ENCODE measurements at places on chromosomes 1 and 21. TPM values are rescaled to one million over a fixed set of nuclear protein-coding genes. Genes with fewer than 3 reads are reported as not detected.

DNA sequence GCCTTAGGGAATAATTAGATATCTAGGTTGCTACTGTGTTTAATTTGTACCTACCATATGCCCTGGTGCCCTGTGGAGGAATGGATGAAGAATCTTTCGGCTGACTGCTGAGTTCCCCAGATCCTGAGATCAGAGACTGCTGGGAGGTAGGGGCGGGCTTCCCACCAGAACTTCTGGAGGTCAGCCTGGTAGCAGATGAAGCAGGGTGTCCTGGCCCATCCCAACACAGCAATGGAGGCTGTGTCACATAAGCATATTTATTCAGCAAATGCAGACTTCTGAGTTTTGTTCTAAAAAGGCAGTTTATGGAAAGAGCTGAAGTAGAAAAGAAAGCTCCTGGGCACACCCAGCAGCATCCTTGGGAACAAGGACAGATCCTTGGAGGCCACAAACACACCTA lies 74.0 kb downstream of the KRTAP19-8 start:
- no peak for DNase-seq
- H3K4me1 ChIP-seq, result no peaks in the 10 kb centered on the region
- no peak overlapping the region for H3K27ac ChIP-seq
- no peaks in the 10 kb centered on the region for H3K27me3 ChIP-seq
- no peaks in the 10 kb centered on the region for H3K36me3 ChIP-seq
- no peak overlapping the region for H3K4me3 ChIP-seq

Gene S100A9
- 10.2 TPM for total RNA-seq

DNA sequence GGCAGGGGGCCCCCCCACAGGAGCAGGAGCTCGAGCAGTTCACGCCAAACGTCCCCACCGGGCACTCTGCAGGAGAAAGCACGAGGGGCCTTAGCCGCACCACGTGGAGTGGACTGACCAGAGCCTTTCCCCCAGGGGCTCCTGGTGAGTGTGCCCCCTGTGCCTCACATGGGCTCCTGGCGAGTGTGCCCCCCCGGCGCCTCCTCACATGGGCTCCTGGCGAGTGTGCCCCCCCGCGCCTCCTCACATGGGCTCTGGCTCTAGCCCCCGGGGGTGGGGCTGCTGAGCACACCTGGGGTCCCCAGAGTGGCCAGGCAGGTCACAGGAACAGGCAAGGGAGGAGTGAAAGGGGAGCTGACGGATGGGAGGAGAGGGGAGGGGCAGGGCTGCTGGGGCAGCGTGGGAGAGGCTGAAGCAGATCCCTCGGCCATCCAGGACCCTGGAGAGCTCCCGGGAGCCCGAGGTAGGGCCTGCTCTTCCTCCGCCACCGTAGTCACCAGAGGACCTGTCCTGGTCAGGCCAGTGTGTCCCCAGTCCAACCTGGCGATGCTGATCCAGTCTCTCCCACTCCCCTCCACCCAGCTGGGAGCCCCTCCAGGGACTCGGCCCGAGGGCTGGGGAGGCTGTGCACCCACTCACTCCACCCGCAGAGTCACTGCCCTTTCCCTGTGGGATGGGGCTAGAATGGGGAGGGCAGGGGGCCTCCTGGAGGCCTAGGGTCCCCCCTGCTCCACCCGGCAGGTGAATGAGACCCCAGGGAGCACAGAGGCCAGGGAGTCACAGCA lies 47.6 kb downstream of the ARHGEF16 start:
- DNase-seq, result peak; percentile 73
- no peaks in the 10 kb centered on the region for H3K36me3 ChIP-seq

Gene LCE3D
- total RNA-seq, result not detected

Gene CFAP74
- total RNA-seq, result 0.83 TPM

DNA sequence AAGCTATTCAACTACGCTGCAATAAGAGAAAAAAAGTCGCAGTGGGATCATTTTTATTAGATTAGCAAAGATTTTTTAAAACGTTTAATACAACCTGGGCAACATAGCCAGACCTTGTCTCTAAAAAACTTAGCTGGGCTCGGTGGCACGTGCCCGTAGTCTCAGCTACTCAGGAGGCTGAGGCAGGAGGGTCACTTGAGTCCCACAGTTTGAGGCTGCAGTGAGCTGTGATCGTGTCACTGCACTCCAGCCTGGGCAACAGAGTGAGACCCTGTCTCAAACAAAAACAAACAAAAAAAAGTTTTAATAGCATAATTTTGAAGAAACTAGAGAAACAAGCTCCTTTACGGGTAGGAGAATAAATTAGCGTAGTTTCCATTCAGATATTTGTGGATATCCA lies 1.0 kb upstream of the PRDM15 start:
- no peaks in the 10 kb centered on the region for H3K27me3 ChIP-seq
- no peak for DNase-seq
- peak overlapping the region; percentile 97 for H3K4me3 ChIP-seq
- H3K27ac ChIP-seq, result no peak overlapping the region
- H3K36me3 ChIP-seq, result no peaks in the 10 kb centered on the region

Gene PTPN22
- 11.4 TPM for total RNA-seq

Gene FCRL6
- 13.2 TPM for total RNA-seq

Gene IFNGR2
- 69.3 TPM for total RNA-seq

Gene S100A8
- total RNA-seq, result 9.8 TPM

Gene VPS13D
- 123 TPM for total RNA-seq

DNA sequence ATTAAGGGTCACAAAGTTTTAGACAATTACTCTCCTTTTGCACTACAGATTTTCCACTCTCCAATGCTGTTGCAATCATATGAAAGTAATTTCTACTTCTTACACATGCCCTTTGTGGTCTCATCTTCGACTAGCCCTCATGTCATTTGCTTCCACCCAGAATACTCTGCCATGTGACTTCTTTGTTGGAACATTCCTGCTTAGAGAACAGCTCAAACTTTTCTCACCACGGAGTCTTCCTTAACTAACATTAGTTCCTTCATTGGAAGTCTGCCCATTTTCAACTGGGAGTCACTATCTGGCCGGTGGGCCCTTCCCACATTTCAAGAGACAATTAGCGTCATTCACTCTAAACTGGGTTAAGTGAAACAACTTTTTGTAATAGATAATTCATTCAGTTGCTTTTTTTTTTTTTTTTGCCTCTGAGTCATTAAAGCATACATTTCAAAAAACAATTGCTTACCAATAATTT lies 142.6 kb upstream of the PALMD start:
- no peak overlapping the region for H3K4me3 ChIP-seq
- H3K27me3 ChIP-seq, result no peaks in the 10 kb centered on the region
- H3K27ac ChIP-seq, result no peak overlapping the region

DNA sequence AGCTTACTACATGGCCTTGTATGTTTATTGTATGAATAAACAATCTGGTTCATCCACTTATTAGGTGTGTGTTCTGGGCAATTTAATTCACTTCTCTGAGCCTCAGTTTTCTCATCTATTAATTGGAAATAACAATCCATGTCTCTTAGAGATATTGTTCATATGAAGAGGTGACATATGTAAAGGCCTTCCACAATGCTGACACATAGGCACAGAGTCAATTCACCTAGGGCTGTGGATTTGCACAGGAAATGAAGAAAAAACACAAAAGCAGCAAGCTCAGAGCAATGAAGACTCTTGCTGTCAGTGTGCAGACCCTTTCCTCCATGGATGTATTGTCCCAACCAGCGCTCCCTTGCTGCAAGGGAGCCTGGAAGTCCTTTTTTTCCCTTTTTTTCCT lies 195.2 kb upstream of the CAMK1G start:
- no peaks in the 10 kb centered on the region for H3K36me3 ChIP-seq
- H3K27me3 ChIP-seq, result no peaks in the 10 kb centered on the region
- DNase-seq, result no peak
- no peaks in the 10 kb centered on the region for H3K4me1 ChIP-seq
- H3K27ac ChIP-seq, result no peak overlapping the region

Gene LRRC38
- not detected for total RNA-seq

- no peak overlapping the region for H3K27ac ChIP-seq
- DNase-seq, result no peak
- no peaks in the 10 kb centered on the region for H3K27me3 ChIP-seq
- no peak overlapping the region for H3K4me3 ChIP-seq
- no peaks in the 10 kb centered on the region for H3K36me3 ChIP-seq
- H3K4me1 ChIP-seq, result peaks cover 44% of the 10 kb centered on the region
Measured at GRCh38 chr1:18947570-18947969, 8.9 kb downstream of the IFFO2 start.

DNA sequence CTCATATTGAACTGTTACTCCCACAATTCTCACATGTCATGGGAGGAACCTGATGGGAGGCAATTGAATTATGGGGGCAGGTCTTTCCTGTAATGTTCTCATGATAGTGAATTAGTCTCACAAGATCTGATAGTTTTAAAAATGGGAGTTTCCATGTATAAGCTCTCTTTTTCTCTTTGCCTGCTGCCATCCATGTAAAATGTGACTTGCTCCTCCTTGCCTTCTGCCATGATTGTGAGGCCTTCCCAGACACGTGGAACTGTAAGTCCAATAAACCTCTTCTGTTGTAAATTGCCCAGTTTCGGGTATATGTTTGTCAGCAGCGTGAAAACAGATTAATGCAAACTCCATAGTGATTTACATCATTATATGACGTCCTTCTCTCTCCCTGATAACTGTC lies 759.7 kb upstream of the RGS18 start:
- H3K4me1 ChIP-seq, result no peaks in the 10 kb centered on the region
- H3K27me3 ChIP-seq, result no peaks in the 10 kb centered on the region
- no peak for DNase-seq
- H3K27ac ChIP-seq, result no peak overlapping the region
- H3K4me3 ChIP-seq, result no peak overlapping the region

DNA sequence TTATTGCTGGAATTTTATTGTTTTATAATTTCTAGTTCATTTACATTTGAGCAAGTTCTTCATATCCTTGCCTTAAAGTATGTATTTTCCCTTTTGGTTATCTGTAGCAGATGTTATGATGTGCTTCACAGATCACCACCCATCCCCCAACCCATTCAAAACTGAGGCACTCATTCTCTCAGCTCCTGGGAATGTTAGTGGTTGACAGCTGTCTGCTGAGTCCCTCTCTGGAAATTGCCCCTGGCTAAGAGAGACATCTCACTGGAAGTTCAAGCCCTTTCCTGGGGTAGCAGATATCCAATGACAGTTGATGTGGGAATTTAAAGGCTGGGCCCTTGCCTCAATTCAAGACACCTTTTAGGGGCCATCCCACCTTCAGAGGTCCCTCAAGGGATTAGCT lies 4.3 kb upstream of the DPYD start:
- no peak overlapping the region for H3K4me3 ChIP-seq
- no peaks in the 10 kb centered on the region for H3K4me1 ChIP-seq
- no peak for DNase-seq
- no peaks in the 10 kb centered on the region for H3K27me3 ChIP-seq
- no peaks in the 10 kb centered on the region for H3K36me3 ChIP-seq
- H3K27ac ChIP-seq, result no peak overlapping the region

GRCh38 chr1:98086796-98087441 lies 166.1 kb upstream of the DPYD start:
- no peak overlapping the region for H3K4me3 ChIP-seq
- H3K36me3 ChIP-seq, result no peaks in the 10 kb centered on the region
- H3K4me1 ChIP-seq, result no peaks in the 10 kb centered on the region
- no peak overlapping the region for H3K27ac ChIP-seq
- no peak for DNase-seq
- H3K27me3 ChIP-seq, result no peaks in the 10 kb centered on the region

Gene SOAT1
- 7.5 TPM for total RNA-seq

Gene TMIGD3
- 6.4 TPM for total RNA-seq

Gene SH3D21
- total RNA-seq, result 20.6 TPM
